ENCODE measurements at places on chromosomes 6 and 20.

GRCh38 chr20:62360854-62361798 is 6.0 kb downstream of the LAMA5 start:
- DNase-seq = no peak

DNA sequence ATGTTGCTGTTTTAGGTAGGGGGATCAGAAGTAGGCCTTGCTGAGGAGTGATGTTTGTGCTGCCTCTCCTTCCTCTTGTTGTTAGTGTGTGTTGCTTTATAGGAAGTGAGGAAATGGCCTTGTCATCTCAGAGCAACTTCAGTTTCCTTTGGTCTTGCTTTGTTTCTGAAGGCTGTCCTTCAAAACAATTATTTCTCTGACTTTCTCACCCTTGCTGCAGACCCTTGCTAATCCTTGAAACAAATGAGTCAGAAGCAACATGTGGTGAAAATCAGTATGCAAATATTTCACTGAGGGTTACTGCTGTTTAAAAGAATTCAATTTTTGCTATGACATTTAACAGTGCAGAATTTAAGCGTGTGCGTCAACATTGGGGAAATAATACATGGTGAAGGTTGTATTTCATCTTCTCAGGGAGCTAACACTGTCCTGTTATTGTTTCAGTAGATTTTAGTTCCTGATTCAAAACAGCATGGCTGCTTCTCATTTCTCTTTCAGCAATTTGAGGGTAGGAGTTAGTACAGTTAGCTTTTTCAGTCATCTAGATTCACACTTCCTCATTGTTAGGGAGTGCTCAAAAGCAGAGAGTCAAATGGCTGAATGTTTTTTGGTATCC is 13.8 kb downstream of the RNF144B start:
- DNase-seq = no peak

- no peak for DNase-seq
These were observed 380.2 kb downstream of the TAF4 start for GRCh38 chr20:61685462-61685861.

DNA sequence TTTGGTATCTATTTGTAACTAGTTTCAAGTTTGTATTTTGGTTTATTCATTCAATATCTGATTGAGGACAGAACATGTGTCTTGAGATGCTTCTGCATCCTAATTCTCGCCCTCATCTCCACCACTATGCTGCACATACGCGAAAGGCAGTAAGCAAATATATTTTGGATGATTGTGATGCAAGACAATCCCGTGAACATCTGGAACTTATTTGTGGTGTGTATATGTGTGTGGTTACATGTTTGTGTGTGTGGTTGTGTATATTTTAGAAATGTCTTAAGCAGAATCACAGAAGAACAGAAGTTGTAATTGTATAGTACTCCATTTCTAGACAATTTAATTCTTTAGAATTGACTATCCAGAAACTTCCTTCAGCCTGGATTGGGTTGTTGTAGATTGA is 35.1 kb upstream of the RNF144B start:
- DNase-seq = no peak

- no peak for DNase-seq
These were observed 38.7 kb upstream of the ZBP1 start for GRCh38 chr20:57658833-57659516.

DNA sequence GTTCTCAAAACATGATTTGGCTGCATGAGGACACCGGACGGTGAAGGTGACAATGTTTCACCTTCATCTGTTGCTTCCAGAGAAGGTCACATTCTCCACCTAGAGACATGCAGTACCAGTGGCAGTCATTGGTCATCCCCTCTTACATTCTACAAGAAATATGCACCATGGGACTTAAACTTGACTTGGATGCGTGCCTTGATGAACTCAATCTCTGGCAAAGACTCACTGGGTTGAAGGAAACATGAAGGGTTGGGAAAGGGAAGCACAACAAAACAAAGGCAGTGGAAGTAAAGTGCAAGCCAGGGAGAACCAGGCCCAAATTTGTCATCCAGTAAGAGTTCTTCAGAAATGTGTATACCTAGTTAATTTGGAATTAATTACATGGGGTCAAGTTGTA is 39.4 kb upstream of the ARMH2 start:
- no peak for DNase-seq

DNA sequence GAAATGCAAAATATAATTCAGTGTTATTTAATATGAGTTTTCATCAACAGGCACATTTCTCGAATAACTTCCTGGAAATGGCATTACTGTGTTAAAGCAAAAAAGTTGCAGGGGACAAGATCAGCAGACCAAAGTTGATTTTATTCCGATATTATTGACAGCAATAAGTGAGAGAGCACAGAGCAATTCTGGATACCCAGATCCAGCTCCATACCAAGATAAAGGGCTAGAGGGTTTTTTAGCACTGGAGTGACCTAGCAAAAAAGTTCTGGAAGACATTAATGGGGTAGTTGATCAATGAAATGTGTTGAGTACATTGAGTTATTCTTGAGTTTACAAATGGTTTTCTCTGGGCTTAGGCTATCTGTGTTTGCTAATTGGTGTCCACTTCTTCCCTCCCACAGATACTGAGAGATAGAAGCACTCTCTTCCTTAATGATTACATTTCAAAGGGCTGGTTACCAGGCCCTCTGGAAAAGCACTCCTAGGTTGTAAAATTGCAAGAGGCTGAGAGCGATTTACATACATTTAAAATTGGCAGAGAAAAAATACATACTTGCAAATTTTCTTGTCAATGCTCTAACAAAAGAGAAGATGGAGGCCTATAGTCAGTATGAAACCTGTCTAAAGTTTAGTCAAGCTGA is 47.0 kb upstream of the MANEA start:
- no peak for DNase-seq

GRCh38 chr6:12594530-12594893 is 122.1 kb upstream of the PHACTR1 start:
- DNase-seq = no peak
